ENCODE measurements at places on chromosomes 11 and 22.

GRCh38 chr11:126282361-126282735 lies 545 bp upstream of the TIRAP start:
- DNase-seq, result peak; percentile 34

GRCh38 chr11:128484172-128484571 lies 103.2 kb downstream of the ETS1 start:
- DNase-seq, result peak; percentile 47

GRCh38 chr11:47154616-47155570 lies 21.8 kb downstream of the ARFGAP2 start:
- no peak for DNase-seq

DNA sequence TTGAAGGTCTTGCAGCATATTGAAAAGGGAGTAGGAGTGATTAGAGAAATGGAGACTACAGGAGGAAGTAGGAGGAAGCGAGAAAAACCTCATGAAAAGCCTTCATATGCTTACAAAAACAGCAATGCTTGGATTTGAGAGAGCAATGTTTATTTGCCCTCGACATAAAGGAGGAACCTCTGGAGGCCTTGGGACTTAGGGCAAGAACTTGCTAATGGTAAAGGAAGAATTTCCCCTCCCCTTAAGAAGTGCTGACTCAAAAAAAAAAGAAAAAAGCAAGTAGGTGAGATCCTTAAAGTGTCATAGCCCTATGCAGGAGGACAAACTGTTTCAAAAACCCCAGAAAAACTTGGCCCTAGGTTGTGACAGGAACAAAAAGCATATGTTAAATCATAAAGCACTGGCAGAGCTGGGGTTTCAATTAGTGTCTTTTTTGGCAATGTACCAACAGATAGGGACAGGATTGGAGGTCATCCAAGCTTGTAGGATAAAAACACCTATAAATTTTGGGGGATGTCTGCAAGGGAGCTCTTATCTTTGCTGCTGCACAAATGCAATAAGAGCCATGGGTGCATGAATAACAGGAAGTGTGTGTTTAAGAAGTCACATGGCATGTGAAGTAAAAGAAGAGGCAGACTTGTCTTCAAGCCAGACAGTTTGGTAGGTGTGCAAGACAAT lies 4.9 kb downstream of the GLYAT start:
- no peak for DNase-seq

DNA sequence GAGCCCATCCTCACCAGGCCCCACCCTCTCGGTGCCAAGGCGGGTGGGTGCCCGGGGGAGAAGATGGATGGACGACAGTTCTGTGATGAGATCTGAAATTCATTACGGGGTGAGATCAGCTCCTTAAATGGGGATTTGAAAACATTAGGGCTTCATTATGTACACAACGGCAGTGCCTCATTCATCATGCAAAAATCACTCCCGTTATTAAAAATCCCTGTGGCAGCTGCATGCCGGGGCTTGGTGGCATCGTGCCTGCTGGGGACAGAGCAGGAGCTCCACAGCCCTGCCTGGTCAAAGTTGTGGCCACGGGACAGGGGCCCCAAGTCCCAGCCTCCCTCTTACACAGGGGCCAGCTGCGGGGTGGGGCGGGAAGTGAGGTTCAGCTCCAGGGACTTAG lies 20.2 kb downstream of the OTUB1 start:
- no peak for DNase-seq

DNA sequence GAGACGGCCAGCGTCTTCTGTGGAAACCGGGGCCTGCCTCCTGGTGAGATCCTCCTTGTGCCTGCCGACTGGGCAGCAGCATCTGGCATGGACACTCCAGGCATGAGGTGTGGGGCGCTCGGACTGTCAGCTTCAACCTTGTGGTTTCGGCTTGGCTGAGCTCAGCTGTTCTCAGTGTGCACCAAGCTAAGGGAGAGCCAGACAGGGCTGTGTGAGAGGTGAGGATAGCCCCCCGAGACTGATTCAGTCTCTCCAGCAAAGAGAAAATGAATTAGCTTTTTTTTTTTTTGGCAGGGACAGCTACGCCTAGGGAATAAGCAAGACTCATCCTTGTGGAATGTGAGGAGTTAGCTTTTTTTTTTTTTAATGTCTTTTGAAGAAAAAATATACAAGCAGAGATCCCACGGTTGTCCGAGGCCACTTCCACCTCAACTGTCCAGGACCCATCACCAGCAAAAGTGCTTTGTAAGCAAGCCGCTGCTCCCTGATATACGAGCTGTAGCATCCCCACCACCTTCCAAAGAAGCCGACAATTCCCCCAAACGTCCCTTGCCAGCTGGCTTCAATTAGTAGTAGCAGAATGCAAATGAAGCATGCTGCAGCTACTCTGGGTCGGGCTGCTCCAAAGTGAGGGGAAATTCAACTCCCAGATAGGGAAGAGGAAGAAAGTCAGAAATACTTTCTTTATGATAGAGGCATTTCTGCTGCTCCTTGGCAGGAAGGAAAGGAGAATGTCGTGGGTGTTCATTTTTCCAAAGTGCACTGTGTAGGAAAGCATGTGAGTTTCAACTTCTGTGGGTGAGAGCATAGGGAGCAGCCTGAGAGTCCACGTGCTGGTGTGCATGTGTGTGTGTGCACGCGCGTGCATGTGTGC lies 9.7 kb upstream of the THY1 start:
- peak; percentile 68 for DNase-seq

GRCh38 chr11:114442536-114442935 lies 3.3 kb downstream of the REXO2 start:
- no peak for DNase-seq

GRCh38 chr11:81484196-81484595 lies 1249.5 kb downstream of the FAM181B start:
- no peak for DNase-seq

DNA sequence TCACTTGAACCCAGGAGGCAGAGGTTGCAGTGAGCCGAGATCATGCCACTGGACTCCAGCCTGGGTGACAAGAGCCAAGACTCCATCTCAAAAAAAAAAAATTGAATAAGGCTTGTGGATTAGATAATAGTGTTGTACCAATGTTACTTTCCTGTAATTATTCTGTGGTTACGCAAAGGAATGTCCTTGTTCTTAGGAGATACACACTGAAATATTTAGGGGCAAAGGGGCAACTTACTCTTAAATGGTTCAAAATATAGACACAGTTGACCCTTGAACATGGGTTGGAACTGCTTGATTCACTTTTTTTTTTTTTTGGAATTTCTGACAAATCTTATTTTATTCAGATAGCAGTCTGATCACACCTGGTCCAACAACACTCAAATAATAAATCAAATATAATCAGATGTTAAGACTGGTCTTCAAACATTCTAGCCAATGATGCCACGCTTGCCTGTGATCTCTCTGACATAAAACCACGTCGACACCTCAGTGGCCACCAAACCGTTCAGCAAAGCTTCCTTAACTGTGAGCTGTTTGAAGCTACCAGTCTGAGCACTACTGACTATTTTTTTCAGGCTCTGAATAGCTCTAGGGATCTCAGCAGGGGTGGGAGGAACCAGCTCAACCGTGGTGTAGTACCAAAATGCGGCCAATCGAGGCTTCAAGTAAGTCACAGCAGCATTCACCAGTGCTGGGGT lies 710 bp downstream of the ATP5MGL start:
- no peak for DNase-seq

- no peak for DNase-seq
Measured at GRCh38 chr22:45631841-45632238, 39.8 kb upstream of the ATXN10 start.

DNA sequence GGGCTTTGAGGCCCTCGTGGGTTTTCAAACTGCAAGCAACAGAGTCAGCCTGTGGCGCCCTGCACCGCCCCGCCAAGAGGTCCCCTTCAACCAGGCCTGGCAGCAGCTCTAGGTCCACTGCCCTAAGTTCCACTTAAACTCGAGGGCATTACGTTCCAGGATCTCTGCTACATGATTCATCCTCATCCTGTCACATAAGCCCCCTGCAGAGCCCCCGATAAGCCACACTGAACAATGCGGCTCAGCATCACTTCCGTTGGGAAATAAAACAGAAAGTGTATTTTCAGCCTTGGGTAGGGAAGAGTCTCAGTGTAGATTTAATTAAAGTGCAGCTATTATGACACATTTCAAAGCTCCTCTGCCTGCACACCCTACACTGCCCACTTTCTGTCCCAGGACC lies 24.6 kb downstream of the SULT4A1 start:
- no peak for DNase-seq

GRCh38 chr22:22681221-22681739 lies 36.9 kb downstream of the GGTLC2 start:
- no peak for DNase-seq

DNA sequence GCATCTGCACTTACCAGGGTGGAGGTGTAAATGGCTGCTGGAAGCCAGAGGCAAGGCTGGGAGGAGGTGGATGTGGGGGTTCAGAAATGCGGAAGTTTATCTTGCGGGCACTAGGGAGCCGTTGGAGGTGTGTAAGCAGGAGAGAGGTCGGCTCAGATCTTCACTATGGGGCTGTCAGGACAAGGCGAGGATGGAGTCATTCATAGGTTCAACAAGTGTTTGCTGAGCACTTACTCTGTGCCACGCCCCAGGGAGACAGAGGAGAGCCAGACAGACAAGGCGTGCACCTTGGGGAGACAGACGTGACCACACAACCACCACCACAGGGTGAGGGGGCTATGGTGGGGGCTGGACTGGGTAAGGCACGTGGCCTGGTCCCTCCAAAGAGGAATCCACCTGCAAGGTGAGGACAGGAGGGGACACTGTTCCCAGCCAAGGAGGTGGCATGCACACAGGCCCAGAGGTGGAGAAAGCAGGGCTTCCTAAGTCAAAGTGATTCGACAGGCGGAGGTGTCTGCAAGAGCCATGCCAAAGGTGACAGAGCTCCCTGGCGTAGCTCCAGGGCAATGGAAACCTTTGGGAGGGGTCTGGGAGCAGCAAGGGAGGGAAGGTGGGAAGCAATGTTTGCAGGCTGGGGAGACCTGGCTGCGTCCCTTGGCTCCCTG lies 30.8 kb upstream of the TCF20 start:
- DNase-seq, result no peak

DNA sequence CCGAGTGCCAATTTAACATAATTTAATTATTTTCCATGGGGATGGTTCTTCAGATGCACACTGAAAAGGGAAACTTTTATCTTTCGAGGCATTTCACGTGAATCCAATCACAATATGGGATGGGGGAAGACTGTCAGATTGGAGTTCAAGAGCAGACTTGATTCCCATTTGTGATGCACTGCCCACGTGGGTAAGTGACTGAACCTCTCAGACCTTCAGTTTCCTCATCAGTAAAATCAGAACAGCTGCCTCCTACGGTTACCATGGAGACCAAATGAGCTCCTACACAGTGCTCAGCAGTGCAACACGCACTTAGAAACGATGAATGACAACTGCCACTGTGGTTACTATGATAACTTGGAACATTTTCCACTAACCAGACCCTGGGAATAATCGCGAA lies 21.7 kb downstream of the KIAA0930 start:
- DNase-seq, result no peak

DNA sequence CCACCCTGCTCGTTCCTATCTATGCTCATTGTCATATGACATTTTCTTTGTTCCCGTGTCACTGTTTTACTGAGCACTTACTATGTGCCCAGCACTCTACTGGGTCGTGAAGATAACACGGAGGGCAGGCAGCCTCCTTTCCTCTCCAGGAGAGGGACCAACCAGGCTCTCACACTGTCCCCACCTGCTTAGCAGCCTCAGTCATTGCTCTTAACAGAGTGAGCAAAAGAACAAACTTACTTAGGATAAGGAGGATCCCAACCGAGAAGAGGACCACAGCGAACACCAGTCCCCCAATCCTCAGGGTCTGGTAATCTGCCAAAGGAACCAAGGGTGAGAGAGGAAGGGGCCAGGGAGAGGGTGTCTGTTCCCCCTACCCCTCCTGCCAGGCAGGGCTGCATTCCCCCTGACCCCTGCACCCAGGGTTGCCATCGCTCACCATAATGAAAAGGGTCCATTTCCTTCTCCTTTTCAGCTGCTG lies 17.0 kb upstream of the FXYD2 start:
- DNase-seq, result no peak

DNA sequence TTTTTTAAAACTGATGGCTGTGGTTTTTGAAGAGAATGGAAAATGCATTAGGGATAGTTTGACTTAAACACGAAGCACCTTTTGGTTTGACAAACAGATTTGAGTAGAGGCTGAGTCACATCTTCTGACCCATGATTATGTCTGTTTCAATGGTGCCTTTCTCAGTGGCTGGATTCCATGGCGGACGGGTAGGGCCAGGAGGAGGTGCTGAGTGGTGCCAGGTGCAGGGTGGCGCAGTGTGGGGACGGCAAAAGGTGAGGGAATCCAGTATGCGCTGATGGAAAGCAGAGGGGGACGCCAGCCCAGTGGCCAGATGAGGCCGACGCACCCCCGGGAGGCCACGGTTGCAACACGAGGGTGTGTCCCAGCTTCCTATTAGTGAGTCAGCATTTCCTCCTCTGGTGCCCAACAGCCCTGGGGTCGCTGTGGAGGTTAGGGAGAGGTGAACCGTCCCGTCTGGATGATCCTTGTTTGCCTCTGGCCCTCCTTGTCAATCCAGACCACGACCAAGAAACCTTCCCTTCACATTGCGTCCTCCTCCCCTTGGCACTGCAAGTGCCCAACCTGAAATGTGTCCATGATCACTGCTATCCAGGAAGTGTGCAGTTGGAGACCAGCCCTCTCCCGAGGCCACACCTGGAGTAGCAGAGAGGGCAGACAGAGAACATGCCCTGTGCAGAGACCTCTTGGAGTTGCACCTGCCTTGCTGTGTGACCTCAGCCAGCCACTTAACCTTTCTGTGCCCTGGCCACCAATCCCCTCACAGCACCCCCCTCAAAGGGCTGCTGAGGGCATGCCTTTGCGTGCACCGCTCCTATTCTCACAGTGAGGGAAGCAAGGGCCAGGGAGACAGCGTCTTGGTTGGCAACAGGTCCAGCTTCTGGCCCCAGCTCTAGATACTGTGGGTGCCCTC lies 32.5 kb upstream of the ATXN10 start:
- DNase-seq, result peak; percentile 77

DNA sequence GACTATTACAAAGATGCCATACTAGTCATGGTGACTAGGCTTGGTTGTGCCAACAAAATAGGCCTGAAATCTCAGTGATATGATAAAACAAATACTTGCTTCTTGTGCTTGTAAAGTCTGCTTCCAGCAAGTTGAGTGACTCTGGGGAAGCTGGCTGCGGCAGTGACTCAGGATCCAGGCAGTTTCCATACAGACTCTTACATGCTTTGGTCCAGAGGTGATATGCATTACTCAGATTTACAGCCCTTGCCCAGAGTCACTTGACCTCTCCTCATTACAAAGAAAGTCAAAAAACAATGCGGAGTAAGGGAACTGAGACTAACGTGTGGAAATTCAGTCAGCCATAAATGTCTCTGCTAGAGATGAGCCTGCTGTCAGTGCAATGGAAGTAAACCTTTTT lies 387.5 kb downstream of the KCNA4 start:
- DNase-seq, result peak; percentile 17

- peak; percentile 59 for DNase-seq
Measured at GRCh38 chr11:43579171-43579918, 101.2 kb upstream of the HSD17B12 start.

DNA sequence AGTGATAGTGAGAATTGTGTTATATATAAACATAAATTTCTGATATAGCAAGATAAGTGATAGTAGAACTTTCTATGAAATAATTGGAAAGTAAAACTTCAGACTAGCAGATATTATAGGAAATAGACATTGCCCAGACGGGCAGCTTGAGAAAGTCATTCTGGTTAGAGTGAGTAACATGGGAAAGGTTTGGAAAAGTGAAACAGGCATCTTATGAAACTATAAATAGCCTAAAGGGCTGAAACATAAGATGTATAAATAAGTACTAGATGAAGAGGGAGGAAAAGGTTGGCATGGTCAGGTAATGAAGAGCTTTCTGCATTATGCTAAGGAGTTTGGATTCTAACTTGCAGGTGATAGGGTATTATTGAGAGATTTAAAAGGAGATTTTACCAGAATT lies 101.3 kb downstream of the DYNC2H1 start:
- DNase-seq, result no peak

Measured in PC-3 (cell line).